ENCODE measurements at places on chromosomes 1 and 21.

- no peak for DNase-seq
These were observed 82.0 kb upstream of the MROH9 start for GRCh38 chr1:170853302-170853701.

DNA sequence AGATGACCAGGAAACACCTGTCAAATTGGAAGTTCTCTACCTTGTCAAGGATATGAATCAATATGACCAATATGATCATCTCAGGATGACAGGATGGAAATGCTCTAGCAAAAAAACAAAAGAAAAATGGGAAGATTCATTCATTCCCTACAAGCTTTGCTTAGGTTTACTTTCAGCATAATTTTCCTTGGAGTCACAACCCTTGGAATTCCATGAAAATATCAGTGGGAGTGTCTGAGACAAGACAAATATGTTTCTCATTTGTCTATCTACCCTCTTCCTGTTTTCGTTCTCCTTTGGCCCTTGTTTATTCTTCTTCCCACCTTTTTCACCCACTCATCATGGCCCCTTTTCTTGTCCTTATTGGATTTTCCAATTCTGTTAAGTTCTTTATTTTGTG, 50.6 kb downstream of the COLGALT2 start:
- no peak for DNase-seq

DNA sequence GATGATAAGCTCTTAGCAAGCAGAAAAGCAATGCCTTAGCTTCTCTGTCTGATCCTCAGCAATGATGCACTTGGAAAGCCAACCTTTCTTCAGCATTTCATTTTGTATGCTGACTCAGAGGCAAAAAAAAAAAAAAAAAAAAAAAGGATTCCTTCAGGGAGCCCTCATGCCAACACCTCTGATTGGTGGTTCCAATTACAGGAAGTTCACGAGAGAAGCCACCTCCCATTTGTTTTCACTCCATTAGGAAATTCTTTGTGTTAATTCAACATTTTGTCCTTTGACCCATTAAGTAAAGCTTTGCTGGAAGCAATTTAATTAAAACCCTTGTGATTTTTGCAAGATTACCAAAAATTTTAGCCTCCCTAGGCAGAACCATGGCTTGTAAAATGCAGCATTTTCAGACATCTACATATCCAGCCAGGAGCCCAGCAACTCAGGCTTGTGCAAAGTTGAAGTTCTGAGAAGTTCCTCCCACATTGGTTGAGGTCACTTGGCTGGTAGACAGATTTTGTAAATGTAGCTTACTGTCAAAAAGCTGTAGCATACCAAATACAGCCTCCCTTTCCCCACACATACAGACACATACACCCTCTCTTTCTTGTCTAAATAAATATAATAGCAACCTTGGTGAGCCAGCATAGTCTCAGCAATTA, 27.1 kb upstream of the VTCN1 start:
- DNase-seq = no peak

DNA sequence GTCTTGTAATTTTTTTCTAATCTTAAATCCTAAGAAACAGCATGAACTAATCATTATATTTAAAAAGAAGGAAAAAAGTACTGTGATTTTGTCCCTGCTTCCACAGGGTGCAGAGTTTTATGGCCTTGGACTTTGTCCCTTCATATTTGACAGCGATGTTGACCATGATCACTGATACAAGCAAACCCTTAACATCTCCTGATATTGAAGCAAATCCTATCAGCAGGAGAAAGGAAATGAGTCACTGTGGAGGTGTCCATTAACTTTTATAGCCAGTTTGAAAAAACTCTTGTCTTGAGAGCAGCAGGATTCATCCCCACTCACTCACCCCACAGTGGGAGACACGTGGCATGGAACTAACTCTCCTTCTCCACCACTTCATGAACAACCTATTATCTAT, 5.1 kb upstream of the REG4 start:
- DNase-seq = no peak

DNA sequence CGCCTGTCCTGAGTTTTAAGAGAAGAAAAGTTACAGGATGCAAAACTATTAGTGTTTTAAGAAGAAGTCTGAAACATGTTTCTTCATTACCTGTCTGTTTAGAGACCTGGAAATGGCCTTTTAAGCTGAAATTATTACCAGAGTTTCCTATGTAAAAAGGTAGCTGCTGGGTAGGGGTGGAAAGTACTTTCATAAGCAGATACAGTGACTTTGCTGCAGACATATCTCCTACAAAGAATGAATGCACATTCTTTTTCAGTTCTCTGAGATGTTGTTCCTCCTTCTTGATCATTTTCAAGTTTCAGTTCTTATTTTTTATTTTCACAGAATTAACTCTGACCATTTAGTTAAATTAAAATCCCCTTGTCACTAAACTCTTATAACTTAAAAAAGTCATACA, 1329.6 kb downstream of the KCNT2 start:
- no peak for DNase-seq

DNA sequence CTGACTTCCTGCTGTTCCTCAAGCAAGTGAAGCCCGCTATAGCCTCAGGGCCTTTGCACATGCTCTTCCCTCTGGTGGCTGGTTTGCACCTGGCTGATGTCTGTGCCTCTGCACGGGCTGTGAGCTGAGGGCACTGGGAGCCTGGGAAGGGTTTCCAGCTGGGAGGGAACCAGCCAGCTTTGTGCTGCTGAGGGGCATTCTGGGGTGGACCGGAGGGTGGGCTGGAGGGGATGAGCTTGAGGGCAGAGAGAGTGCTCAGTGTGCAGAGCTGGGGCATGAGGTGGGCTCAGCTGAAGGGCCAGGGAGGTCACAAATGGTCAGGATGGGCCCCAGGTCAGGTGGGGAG, 305.7 kb downstream of the MATN1 start:
- DNase-seq = peak; percentile 43

DNA sequence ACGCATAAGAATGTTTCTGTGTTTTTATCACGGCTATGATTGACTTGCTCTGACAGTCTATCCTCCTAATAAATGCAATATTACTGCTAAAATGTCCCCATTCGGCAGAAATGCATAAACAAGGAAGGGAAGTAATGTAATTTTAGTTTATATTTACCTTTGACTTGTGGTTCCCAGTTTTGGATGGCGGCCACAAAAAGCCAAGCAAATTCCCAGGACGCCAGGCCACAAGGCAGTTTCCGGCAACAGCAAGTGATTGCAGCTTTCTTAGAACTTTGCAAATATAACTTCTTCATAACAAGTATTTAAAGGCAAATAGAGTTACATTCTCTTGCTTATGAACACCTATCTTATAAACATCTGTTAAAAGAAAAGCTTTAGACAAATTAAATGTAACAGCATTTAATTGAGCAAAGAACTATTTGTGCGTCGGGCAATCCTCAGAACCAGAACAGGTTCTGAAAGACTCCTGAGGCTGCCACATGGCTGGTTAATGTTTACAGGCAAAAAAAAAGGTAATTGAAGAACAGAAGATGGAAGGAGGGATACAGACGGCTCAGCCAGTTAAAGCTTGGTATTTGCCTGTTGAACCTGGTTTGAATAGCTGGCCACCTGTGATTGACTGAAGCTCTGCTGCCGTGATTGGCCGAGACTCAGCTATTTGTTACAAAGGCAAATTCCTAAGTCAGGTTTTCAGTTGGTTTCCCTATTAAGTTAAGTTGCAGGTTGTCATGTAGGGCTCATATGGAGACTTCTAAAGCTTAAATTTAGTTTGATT, 80.8 kb downstream of the C21orf91 start:
- no peak for DNase-seq

- no peak for DNase-seq
These were observed 423.7 kb downstream of the SMYD3 start for GRCh38 chr1:246083416-246083815.

DNA sequence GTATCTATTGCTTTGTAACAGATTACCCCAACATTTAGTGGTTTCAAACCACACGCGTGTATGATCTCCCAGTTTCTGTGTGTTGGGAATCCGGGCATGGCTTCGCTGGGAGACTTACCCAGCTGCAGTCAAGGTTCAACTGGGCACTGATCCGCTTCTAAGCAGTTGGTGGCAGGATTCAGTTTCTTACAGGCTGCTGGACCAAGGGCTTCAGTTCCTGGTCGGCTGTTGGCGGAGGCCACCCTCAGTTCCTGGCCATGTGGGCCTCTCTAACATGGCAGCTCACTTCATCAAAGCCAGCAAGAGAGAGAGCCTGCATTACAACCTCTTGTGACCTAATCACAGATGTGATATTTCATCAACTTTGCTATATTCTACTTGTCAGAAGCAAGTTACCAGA, 53.8 kb upstream of the NEK2 start:
- no peak for DNase-seq

DNA sequence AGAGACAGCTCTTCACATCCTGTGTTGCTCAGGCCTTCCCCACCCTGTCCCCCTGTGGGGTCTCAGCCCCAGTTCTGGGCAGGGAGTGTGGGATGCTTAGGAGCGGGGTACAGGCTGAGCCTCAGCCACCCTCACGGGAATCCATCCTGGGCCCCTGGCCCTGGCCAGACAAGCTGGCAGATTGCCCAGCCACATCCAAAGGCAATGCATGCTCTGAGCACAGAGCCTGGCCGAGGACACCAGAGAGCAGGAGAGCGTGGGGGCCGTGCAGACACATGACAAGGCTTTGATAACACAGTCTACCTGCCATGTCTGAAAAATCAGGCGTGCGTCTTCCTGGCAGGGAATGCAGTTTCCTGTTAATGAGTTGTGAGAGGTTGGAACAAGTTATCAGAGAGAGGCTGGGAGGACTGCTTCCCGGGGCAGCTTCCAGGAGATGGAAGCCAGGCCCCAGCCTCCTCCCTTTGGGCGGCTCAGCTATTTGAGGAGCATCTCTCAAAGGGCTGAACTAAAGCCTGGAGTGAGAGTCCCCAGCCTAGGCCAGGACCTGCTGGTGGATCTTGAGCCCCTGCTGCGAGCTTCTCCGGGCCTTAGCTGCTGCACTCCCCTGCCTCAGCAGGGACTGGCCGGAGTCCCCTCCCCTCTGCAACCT, 72.2 kb upstream of the SELENON start:
- DNase-seq = no peak

GRCh38 chr1:57340334-57341070, 83.4 kb downstream of the DAB1 start:
- DNase-seq = no peak

- no peak for DNase-seq
These were observed 289.1 kb downstream of the TGFB2 start for GRCh38 chr1:218634212-218634611.

- DNase-seq = no peak
These were observed 56.7 kb downstream of the PTPN14 start for GRCh38 chr1:214494706-214495105.

GRCh38 chr1:203915811-203916210, 54.4 kb downstream of the SNRPE start:
- DNase-seq = no peak

GRCh38 chr1:247216261-247216660, 39.6 kb upstream of the VN1R5 start:
- no peak for DNase-seq

GRCh38 chr1:207363871-207364270, 42.4 kb downstream of the CD55 start:
- no peak for DNase-seq

- no peak for DNase-seq
These were observed 2.7 kb downstream of the DHRS3 start for GRCh38 chr1:12615159-12615864.

DNA sequence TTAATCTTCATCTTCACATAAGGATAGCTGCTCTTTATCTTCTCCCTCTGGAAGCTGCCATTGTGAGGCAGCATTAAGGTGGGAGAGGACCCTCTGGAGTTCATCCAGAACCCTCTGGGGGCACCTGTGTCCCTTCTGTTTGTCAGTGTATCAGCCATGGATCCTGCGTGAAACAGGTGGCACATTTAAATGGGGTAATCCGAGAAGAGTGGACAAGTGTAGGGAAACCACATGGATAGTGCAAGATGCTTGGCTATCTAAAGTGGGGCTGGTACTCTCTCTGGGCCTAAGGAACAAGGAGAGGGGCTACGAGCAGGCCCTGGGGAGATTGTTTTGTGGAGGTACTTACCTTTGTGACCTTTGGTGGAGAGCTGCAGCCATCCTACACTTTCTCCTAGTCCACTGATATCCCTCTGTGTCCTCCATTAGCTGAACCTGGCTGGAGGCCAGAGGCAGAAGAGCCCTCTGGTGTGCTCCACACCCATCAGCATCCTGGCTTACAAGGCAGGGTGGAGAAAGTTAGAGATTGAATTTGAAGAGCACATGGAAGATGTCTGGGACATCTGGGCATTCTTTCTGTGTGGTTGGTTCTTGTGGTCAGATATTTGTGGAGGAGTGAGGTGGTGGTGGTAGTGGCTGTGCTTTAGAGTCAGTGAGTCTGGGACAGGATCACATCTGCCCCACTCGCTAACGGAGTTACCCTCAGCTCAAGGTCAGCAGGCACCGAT, 117.7 kb downstream of the FGGY start:
- no peak for DNase-seq

DNA sequence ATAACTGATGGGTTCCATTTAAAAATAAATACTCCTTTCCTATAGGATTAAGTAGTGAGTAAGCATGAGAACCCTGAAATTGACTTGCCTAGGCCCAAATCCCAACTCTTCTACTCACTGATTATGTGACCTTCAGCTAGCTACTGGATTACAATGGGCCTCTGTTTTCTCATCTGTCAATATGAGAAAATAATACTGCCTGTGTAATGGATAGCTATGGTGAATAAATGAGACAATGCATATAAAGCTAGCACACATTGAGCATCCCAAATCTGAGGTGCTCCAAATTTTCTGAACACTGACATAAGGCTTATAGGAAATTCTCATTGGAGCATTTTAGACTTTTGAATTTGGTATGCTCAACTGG, 5.3 kb upstream of the LRRC8C start:
- DNase-seq = no peak

Measured in ecto neural progenitor cell (in vitro differentiated cells).